ENCODE measurements at places on chromosomes 3 and 15.

DNA sequence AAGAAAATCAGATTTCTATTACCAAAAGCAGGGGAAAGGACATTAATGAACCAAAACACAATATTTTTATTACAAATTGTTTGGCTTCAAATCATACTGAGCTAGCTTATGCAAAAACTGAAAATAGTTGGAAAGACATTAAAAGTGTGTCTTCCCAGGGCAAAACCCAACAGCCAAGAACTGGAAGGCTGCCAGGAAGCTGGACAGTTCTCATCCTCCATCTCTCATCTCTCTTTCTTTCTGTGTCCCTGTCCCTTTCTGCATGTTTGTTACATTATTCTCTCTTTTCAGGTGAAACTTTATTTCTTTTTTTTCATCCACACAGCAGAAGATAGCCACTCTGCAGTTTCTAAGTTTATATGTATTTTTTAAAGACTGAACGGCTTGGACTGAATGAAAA is 41.1 kb upstream of the SNTN start:
- no peak for DNase-seq

DNA sequence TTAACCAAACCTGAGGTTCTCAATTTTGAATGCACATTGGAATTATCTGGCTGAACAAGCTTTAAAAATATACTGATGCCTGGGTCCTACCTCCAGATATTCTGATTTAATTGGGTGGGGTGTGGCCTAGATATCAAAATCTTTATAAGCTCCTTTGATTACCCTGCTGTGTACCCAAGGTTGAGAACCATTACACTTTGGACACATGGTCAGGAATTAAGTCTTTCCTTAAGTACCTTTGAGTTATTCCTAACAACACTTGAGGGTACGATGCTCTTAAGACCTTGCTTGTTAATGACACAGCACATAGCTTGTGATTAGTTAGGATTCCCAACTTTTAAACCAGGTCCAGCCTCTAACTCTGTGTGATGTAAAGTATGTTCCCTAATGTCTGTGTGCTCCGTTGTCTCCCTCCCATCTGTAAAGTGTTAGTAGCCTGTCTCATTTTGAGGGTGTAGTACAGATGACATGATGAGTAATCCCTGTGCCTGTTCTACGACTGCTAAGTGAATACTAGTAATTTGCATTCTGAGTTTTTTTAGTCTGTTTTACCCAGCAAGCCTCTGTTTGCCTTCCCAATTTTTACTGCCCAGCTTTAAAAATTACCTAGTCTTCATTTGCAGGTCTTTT is 154.9 kb downstream of the KLHL25 start:
- no peak for DNase-seq

DNA sequence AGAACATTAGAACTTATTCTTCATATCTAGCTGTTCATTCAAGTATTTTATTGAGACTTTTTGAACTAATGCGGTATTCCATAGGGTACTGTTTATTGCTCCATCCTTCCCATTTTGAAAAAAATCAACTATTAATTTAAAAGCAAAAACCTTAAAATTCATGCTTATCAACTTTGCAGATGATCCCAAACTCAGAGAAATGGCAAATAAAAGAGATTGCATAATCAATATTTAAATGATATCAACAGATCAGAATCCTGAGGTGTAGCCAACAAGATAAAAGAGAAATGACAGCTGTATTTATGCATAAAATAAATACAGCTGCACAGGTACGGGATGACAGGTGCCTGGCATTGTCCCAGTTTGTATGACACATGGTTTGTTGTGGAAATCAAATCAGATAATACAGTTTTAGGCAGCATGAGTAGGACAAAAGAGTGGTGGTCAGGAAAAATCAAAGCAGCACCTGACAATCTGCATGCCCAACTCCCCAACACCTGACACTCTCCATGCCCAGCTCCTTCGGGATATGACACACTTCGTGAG is 42.4 kb upstream of the CMTM8 start:
- DNase-seq = no peak

- DNase-seq = no peak
Measured at GRCh38 chr3:189981668-189982067, 139.0 kb downstream of the P3H2 start.

DNA sequence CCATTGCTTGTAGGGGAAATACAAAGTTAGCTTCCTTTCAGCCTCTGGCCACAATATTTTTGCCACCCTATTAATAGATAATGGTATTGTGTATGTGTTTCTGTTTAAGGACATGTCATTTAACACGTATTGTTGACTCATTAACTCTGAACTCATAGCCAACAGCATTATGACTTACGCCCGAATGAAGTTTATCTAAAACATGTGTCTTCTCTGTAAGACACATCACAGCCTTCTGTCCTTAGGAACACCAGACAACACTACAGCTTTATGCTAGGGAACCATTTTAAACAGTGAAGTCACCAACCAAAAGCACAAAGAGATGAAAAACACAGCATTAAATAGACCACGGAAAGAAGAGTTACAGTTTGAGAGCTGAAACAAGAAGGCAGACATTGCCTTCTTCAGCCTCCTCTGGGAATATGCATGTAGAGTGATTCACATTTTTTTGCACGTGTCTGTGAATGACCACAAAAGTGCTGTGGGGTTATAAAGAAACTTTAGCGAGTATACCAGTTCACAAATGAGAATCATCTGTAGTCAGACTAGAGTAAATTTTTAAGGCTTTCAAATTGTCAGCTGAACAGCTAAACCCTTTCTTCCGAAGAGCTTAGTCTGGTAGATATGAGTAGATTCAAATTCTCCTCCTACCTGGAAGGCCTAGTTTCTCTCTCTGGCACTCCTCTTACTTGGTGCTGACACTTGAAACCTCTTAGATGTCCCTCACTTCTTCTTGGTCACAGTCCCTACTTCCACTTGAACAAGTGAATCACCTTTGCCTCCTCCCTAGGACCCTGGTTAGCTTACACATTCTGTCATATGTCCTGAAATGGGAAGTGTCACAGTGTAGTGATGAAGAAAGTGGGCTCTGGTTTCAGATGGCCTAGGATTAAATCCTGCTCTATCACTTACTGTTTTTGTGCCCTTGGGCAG is 32.2 kb downstream of the MCTP2 start:
- DNase-seq = no peak

- peak; percentile 64 for DNase-seq
Measured at GRCh38 chr15:41936649-41937567, 35.4 kb downstream of the EHD4 start.

- DNase-seq = no peak
Measured at GRCh38 chr15:70701891-70702568, 61.3 kb downstream of the UACA start.

GRCh38 chr3:121659586-121659985 is 1.1 kb downstream of the HCLS1 start:
- DNase-seq = no peak

- no peak for DNase-seq
Measured at GRCh38 chr15:95880630-95881029, 449.9 kb upstream of the NR2F2 start.

DNA sequence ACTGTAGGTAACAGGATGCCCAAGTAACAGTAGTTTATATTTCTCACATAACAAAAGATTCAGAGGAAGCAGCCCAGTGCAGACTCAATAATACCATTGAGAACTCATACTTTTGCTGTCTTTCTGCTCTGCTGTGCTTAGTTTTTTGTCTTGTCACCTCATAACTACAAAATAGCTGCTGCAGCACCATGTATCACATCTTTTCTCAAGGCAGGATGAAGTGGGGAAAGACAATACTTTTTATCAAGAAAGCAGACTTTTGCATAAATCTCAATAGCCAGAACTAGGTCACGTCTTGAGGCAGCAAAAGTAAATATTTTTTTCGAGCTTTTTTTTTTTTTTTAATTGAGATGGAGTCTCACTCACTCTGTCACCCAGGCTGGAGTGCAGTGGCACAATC is 39.6 kb upstream of the SYN2 start:
- no peak for DNase-seq

GRCh38 chr15:64443747-64444621 is 16.4 kb upstream of the ZNF609 start:
- no peak for DNase-seq

DNA sequence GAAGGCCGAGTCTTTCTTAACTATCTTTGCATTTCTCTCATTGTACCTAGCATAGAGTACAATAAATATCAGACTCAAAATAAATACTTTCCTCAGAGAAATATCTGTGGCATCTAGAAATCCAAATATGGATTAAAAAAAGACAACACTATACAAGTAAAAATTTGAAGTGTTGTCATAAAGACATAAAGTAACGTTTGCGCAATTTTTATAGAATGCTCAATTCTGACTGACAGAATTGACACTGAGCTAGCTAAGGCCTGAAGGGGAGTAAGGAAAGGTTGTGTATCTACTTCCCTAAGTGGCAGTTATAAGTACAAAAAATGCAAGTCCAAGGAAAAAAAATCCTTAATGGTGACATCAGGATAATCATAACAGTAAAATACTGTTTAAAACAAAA is 1.1 kb downstream of the SEC11A start:
- no peak for DNase-seq

DNA sequence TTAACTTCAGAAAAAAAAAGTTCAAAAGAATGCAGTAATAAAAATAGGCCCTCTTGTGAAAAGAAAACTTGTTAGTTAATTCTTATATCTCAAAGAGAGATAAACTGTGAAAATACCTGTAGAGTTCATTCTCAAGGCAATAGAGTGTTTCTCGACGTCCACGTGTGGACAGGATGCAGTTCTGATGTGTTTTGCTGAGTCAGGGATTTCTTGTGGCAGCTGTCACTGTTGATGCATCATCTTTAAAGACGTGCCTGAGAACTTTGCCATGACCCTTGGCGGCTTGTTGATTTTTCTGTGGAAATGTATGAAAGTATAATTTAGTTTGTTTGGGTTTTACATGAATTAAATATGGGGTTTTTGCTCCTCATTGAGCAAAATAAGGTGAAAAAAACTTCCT is 702.2 kb downstream of the NLGN1 start:
- DNase-seq = no peak

DNA sequence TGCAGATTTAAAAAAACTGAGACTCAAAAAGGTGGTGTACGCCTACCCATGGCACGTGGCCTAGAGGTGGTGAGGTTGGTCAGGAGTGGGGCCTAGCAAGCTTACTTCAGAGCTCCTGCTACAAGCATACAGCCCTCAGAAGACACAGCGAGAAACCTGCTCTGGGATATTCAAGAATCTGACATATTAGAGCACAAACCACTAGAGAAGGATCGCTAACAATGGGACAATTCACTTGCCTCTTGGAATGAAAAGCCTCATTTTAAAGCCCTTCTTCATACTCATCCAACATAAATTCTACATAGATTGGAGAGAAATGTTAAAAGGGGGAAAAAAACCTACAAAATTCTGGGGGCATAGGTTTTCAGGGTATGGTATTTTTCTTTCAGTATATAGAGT is 118.0 kb upstream of the ARHGEF3 start:
- DNase-seq = no peak

DNA sequence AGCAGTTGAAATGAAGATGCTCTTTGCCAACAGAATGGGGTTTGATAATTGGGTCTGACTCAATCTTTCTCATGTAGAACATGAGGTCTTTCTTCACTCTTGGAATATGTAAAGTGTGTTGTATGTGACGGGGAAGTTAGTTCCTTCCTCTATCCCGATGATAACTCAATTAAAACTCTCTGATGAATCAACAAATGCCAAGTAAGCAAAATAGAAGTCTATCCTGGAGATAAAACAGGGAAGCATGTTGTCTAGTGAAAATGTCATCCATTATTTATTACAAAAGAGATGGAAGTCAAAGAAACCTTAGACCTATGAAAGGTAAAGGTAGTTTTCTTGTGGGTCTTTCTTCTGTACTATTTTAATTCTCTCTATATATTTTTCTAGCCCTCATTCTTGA is 274.2 kb upstream of the ARRDC4 start:
- no peak for DNase-seq

DNA sequence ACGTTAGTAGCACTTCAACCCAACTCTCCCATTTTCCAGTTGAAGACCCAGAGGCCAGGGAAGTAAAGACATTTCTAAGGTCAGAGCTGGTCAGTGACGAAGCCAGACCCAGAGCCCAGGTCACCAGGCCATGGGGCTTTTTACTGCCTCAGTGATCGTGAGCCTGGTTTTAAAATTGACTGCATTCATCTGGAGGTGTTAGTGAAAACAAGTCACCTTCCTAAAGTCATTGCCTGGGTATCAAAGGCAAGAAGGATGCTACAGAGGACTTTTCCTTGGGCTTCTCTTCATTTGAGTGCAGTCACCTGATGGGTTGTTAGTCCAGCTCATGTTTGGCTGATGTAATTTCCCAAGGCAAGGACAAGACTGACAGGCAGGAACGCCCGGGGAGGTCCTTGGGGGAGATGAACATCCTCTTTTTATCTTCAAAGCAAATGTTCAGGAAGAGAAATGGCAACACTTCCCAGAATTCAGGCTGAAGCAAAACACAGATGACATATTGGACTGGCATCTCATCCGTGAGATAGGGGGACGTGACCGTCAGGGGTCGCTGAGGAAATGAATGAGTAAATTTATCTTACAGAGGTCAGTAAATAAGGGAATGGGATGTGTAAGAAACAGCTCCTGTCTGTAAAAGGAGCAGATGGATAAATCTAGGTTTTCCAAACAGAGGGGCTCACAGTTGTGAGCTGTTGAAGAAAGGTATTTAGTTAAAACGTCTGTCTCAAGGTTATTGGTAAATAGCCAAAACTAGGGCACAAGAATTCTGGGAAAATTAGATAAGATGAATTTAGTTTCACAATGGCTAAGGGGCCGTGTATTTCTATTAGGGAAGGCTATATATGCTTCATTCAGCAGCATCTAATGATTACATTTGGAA is 201.2 kb downstream of the OPA1 start:
- DNase-seq = no peak

DNA sequence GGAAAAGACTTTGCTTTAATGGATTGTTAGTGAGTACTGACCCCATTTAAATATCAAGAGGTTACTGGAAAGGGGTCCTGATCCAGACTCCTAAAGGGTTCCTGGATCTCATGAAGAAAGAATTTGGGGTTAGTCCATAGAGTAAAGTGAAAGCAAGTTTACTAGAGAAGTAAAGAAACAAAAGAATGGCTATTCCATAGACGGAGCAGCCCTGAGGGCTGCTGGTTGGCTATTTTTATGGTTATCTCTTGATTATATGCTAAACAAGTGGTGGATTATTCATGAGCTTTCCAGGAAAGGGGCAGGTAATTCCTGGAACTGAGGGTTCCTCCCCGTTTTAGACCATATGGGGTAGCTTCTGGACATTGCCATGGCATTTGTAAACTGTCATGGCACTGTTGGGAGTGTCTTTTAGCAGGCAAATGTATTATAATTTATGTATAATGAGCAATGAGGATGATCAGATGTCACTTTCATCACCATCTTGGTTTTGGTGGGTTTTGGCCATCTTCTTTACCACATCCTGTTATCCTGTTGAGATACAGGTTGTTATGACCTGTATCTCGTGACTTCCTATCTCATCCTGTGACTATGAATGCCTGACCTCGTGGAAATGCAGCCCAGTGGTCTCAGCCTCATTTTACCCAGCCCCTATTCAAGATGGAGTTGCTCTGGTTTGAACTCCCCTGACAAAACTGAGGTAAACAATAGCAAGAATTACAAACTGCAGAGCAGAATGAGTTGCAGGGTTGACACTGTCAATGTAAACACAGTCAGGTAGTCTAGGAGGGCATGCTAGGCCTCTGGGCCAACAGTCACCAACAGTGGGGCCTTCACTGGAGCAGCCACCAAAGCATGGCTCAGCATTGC is 10.3 kb upstream of the GPR160 start:
- no peak for DNase-seq

- no peak for DNase-seq
Measured at GRCh38 chr3:170426240-170426797, 7.7 kb downstream of the CLDN11 start.
